Stimulated activated CD4-positive, alpha-beta T cell treated with anti-CD3 and anti-CD28 coated beads, Interleukin-1b, Interleukin-23, amount 100 ng/mL, for 4 hours (primary cell): ENCODE measurements at places on chromosomes 5 and 9.

DNA sequence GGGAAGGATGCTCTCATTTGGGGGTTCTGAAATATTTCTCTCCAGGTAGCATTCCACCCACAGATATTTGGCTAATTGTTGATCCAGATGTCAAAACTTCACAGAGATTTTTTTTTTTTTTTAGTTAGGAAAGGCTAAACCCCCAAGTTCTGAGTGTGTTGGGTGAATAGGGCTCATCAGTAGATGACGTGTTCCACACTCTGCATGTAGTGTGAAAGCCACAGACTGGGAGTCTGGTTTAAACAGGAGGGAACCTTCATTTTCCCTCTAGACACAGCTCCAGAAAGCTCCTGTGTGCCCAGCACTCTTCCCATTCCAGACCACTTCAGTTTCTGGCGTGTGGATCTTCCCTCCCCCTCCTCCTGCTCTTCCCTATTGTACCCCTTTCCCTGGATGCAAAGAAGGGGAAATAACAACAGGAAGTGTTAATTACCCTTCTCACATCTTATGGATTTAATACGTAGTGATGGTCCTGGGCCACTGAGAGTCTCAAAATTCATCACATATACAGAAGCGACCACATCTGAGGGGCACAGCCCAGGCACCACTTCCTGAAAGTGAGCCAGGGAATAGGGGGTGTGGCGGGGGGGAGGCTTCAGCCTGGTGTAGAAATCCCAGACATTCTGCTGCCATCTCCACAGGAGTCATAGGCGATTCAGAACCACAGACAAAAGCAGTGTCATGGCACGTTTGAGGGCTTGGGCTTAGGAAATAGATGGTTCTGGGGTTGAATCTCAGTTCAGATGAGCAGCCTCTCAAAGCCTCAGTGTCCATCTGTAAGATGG is 65.1 kb downstream of the DAP start:
- DNase-seq: no peak

- no peak for DNase-seq
Measured at GRCh38 chr9:16125629-16126028, 572.8 kb downstream of the CCDC171 start.

DNA sequence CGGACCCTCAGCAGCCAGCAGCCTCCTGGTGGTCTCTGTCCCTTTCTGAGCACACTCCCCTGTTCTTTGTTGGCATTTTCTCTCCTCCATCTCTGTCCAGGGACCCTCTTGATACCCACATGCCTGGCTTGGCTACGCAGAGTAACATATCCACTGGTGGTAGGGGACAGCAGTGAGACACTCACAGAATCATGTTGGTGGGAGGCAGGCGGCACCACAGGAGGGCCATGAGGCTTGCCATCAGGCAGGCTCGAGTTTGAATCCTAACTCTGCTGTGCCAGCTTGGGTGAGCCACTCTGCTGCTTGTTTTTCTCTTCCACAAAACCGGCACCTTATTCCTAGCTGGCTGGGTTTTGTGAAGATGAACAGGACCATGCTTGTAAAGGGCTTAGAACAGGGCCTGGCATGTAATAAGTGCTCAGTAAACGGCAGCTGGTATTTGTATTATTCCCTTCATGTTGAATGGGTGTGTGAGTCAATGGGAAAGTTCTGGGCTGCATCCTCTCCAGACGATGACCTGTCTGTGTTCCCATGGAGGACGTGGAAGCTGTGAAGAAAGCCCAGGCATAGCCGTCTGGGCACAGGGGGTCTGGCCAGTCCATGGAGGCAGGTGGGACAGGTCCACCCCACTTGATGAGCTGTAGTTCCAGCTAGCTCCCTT is 2.3 kb downstream of the COL27A1 start:
- no peak for DNase-seq

GRCh38 chr5:141512390-141512910 is 23.6 kb downstream of the PCDHGC5 start:
- peak; percentile 84 for DNase-seq

- DNase-seq: no peak
Measured at GRCh38 chr5:176776141-176776865, 34.1 kb upstream of the UNC5A start.

DNA sequence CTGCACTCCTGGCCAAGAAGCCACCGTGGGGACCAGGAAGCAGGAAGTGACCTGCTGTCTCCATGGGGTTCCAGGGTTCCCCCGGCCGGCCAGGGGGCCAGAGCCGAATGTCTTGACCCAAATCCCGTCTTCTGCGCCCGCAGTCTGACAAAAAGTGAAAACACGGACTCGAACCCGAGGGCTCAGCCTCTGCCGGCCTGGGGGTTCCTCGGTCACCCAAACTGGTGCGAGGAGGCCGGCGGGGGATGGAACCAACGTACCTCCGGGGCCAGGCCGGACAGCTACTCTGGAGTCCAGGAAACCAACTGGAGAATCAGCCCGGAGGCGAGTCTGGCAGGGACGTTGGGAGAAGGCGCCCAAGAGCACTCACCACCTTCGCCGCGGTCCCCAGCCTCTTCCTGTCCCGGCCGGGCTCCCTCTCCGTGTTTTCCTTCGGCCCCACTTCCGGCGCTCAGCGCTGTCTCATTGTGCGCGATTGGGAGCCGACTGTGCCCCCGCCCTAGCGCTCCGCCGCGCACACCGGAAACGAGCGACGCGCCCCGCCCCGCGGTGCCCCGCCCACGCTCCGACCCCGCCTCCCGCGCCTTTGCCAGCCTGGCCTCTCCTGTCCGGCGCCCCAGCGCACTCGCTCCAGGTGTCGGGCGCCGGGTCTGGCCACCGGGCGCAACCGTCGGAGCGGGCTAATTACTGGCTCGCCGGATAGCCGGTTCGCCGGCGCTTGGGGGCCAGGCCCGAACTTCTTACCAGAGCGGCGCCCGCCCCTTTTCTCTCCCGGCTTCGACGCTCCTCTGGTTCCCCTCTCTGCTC is at the start of gene TUT7:
TSS of gene TUT7 (minus strand) at position 400 of the 807 bp plus-strand sequence. CDS start 1,211 bp downstream, outside the sequence.
- DNase-seq: peak; percentile 89

GRCh38 chr5:40587376-40587775 is 92.3 kb upstream of the PTGER4 start:
- no peak for DNase-seq

GRCh38 chr9:31140316-31140715 is 1244.1 kb upstream of the ACO1 start:
- no peak for DNase-seq

GRCh38 chr9:16811987-16812685 is 58.3 kb downstream of the BNC2 start:
- DNase-seq: no peak

GRCh38 chr9:119009249-119009648 is 360.0 kb downstream of the BRINP1 start:
- no peak for DNase-seq

DNA sequence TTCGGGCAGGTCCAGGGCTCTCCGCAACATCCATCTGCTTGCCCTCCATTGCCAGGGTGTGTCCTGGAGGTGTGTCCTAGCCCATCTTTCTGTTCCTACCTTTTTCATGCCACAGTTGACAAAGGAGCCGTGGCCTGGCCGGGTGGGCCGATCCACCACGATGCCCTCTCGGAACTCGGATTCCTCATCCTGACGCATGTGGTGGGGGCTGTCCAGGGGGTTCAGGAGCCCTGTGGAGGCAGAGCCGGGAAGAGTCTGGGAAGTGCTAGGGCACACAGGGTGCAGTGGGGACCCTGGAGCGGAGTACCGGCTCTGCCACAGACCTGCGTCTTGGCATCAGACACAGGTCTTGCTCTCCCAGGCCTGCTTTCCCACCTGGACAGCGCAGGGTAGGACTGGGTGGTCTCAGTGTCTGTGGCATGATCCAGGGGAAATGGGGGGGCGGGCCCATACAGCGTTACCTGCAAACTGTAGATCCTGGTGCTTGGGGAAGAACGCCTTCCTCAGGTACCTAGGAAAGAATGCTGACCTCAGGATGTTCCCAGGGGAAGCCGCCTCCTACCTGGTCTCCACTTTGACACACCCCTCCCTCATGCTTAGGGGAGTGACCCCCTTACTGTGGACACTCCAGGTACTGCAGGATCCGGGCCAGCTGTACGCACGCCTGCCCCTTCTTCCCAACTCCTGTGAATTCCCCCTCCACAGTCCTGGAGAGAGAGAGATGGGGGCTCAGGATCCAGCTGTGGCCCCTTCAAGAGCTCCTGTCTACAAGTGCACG is 3.5 kb downstream of the SPOUT1 start:
- DNase-seq: no peak

- DNase-seq: no peak
Measured at GRCh38 chr5:151073280-151073679, 7.6 kb downstream of the TNIP1 start.

DNA sequence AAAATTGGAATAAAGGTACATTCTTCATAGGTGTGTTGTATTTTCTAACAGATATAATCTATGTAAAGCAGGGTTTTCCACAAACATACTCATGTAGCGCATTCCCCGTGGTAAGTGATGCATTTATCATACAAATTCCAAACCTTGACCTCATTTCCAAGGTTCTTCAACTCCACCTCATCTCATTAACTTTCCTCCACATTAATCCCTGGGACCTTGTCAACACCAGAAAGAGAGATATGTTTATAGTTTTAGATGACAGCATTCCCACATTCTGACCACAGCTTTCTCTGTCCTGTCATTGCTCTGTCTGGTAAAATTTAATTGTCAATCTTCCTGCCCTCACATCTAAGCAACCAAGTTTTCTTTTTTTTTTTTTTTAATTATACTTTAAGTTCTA is 415.1 kb downstream of the TMEM161B start:
- no peak for DNase-seq

DNA sequence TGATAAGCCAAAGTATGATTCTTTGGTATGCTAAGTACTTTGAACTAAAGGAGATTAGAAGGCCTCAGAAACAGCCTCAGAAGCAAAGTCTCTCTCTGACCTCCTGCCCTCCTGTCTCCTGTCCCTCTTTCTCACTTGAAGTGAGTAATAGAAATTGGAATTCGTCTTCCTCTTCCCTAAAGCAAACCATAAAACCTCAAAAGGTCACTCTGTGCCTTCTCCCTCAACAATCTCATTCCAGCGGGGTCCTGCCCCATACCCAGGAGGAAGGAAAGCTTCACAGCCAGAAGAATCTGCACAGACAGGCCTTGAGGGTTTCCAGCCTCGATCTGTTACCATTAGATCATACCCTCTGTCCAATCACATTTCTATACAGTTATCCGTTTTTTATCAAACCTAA is 87.8 kb downstream of the HAPLN1 start:
- no peak for DNase-seq

DNA sequence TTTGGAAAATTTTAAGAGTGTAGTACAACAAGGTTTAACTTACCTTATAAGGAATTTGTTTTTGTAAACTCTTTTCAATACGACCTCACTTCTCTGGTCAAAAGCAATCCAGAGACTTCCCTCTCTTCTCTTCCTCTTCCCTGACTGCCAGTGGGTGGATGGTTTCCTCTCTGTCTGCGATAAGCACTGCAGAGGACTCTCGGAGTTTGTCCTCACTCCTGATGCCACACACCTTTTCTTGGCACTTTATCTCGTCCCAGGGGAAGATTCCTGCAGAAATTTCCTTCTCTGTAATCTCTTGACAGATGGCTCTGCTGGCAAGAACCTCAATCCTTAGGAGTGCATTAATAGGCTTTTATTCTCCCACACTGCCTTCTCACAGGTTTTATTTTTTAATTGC is 641.6 kb downstream of the NR2F1-AS1 start:
- DNase-seq: no peak

DNA sequence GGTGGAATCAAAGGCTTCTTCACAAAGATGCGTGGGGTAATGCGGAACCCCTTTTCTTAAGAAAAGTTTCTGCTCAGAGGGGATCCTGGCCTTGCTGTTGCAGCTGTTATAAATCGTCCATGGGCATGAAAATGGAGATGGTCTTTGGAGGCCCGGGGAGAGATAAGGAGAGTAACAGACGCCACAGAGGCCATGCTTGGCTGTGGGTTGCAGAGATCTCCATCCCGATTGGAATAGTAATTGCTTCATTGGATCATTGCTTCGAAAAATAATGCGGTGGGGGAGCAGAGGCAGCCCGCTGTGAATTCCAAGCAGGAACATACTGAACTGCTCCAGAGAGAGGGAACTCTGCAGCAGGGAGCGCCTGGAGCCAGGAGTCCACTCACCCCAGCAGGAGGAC is 55.5 kb downstream of the C5orf15 start:
- DNase-seq: no peak

DNA sequence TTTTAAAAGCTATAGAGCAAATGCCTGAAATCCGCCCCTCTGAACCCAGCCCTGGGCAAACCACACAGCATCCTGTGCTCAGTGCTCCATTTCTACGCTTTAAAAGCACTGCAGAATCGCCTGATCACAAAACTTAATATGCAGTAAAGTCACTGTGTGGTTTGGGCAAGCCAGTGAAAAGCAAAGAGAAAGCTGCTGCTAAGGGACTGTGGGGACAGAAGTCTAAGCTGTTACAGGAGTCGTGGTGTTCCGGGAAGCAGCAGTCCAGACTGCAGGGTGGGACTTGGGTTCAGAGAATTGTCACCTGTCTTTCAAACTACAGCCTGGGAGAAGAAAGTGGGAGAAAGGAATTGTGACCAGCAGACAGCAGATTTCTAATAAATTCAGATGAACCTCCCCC is 8.2 kb downstream of the RAPGEF1 start:
- DNase-seq: no peak

- no peak for DNase-seq
Measured at GRCh38 chr5:42640835-42641234, 115.8 kb upstream of the CCDC152 start.

DNA sequence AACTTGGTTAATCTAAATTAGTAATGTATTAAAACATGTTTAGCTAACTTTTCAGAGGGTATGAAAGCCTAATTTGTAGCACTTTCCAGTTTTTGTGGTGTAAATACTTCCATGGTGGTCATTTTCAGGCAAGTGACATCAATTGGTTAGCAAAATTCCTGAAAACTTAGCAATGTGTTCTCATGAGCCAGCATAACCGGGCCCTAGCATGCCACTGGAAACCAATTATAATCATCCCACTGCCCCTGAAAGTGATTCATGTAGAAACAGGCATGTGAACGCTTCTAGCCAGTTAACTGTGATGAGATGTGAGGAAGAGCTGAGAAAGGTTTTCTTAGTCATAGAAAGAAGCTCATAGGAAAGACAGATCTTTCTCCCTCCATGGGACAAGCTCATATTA is 417.2 kb downstream of the TLR4 start:
- DNase-seq: no peak

- DNase-seq: no peak
Measured at GRCh38 chr5:130496215-130496614, 592.0 kb downstream of the CHSY3 start.

GRCh38 chr9:79880626-79881025 is 308.9 kb downstream of the TLE4 start:
- DNase-seq: no peak

GRCh38 chr9:128689820-128690683 is 1.0 kb downstream of the SET start:
- DNase-seq: peak; percentile 48
